Activated naive CD8-positive, alpha-beta T cell treated with anti-CD3 and anti-CD28 coated beads, Interleukin-2, amount 10 ng/mL, durations not matched to agents 7 days and 5 days (primary cell): ENCODE measurements at places on chromosomes 1 and 21. TPM values are rescaled to one million over a fixed set of nuclear protein-coding genes. Genes with fewer than 3 reads are reported as not detected.

- H3K27ac ChIP-seq, result no peak overlapping the region
- H3K4me3 ChIP-seq, result no peak overlapping the region
- no peaks in the 10 kb centered on the region for H3K27me3 ChIP-seq
Observed at GRCh38 chr1:179047636-179047997, 21.9 kb downstream of the FAM20B start.

DNA sequence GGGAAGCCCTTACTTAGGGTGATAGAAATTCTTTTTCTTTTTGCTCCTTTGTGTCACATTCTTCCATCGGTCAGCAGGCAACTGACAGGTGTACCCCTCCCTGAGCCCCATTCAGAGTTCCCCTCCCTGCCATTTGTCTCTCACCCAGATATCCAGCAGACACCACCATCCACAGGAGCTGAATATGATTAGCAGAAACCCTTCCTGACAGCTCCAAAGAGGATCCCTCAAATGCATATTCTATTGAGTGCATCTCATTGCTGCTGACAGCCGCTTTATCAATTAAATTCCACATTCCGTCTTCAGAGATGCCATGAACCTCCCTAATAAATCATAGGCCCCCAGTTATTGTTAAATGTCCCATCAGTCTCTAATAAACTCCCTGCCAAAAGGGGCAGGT lies 6.1 kb upstream of the DDX20 start:
- peaks cover 6% of the 10 kb centered on the region for H3K27me3 ChIP-seq
- H3K36me3 ChIP-seq, result no peaks in the 10 kb centered on the region
- no peak overlapping the region for H3K4me3 ChIP-seq

DNA sequence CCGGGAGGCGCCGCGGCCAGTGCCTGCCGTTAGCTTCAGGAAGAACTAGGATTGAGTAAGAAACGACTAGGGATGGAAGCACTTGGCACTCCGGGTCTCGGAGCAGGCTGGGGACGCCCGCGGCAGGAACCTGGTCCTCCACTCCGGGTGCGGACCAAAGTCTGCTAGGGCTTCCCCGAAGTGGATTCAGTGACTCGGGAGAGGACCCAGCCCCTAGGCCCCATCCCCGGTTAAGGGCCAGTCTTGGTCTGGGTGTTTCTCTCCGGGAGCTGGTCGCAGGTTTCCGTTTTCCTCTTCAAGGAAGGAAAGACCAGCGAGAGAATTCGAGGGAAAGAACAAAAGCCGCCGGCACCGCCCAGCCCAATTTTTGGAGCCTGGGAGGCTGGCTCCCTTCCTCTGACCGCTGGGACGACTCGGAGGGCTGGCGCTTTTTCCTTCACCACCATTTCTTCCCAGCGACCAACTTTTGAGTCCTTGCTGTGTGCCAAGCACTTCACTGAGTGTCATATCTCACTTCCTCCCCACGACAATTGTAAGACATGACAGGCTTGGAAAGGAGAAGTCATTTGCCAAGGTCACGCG lies 16.8 kb upstream of the STMN1 start:
- no peaks in the 10 kb centered on the region for H3K36me3 ChIP-seq
- peaks cover 42% of the 10 kb centered on the region for H3K27me3 ChIP-seq
- H3K4me1 ChIP-seq, result peaks cover 16% of the 10 kb centered on the region
- peak overlapping the region; percentile 86 for H3K4me3 ChIP-seq

- no peak overlapping the region for H3K4me3 ChIP-seq
- DNase-seq, result no peak
- no peaks in the 10 kb centered on the region for H3K27me3 ChIP-seq
- H3K27ac ChIP-seq, result no peak overlapping the region
- no peaks in the 10 kb centered on the region for H3K4me1 ChIP-seq
Observed at GRCh38 chr21:39601187-39601928, 11.4 kb upstream of the B3GALT5 start.

- H3K4me1 ChIP-seq, result peaks cover 22% of the 10 kb centered on the region
- DNase-seq, result no peak
- no peaks in the 10 kb centered on the region for H3K36me3 ChIP-seq
Observed at GRCh38 chr1:160726114-160726497, 12.9 kb upstream of the SLAMF7 start.

GRCh38 chr1:106344494-106344893 lies 712.0 kb upstream of the PRMT6 start:
- H3K4me3 ChIP-seq, result no peak overlapping the region
- H3K36me3 ChIP-seq, result no peaks in the 10 kb centered on the region
- H3K27ac ChIP-seq, result no peak overlapping the region
- DNase-seq, result no peak
- H3K27me3 ChIP-seq, result no peaks in the 10 kb centered on the region
- H3K4me1 ChIP-seq, result no peaks in the 10 kb centered on the region

- peaks cover 4% of the 10 kb centered on the region for H3K27me3 ChIP-seq
- no peaks in the 10 kb centered on the region for H3K36me3 ChIP-seq
- H3K4me1 ChIP-seq, result no peaks in the 10 kb centered on the region
Observed at GRCh38 chr21:25273959-25274358, 333.3 kb downstream of the MRPL39 start.

DNA sequence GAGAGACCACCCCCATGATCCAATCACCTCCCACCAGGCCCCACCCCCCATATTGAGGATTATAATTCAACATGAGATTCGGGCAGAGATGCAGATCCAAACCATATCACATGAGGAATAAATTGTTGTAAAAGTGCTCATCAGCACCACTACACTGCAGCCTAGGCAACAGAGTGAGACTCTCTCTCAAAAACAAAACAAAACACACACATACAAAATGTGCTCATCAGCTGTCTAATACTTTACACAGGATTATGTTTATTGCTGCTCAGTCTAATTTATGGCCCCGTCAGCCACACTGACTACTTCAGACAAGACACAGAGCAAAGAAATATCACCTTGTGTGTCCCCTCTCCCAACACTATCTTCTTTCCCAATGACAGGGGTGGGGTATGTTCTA lies 72.9 kb upstream of the PPM1J start:
- no peak overlapping the region for H3K4me3 ChIP-seq
- H3K4me1 ChIP-seq, result no peaks in the 10 kb centered on the region
- H3K36me3 ChIP-seq, result no peaks in the 10 kb centered on the region
- H3K27ac ChIP-seq, result no peak overlapping the region

GRCh38 chr1:214658785-214659184 lies 55.8 kb downstream of the CENPF start:
- no peak overlapping the region for H3K27ac ChIP-seq
- no peaks in the 10 kb centered on the region for H3K4me1 ChIP-seq
- H3K27me3 ChIP-seq, result no peaks in the 10 kb centered on the region
- peaks cover 59% of the 10 kb centered on the region for H3K36me3 ChIP-seq

- H3K4me3 ChIP-seq, result no peak overlapping the region
- no peak overlapping the region for H3K27ac ChIP-seq
- H3K36me3 ChIP-seq, result no peaks in the 10 kb centered on the region
- no peaks in the 10 kb centered on the region for H3K4me1 ChIP-seq
- H3K27me3 ChIP-seq, result peaks cover 4% of the 10 kb centered on the region
Observed at GRCh38 chr1:170705981-170706380, 42.0 kb downstream of the PRRX1 start.

DNA sequence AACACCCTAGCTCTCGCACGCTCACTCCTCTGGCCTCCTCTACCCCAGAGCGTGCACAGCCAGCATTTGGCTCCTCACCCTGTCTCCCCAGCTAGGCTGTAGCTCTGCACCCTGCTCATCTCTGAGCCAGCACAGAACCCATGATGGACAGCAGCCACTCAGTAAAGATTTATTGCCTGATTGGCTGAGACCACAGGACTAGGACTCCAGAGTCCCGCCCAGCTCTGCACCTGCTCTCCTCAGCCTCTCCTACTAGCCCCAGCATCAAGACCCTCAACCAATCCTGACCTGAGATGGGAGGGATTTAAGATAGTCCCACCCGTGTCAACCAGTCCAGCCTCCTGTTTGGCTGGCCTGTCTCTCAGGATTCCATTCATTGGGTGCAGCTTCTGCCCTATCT lies 9.3 kb downstream of the C1QB start:
- no peak overlapping the region for H3K4me3 ChIP-seq
- H3K27ac ChIP-seq, result no peak overlapping the region
- H3K36me3 ChIP-seq, result no peaks in the 10 kb centered on the region
- peaks cover 2% of the 10 kb centered on the region for H3K27me3 ChIP-seq
- DNase-seq, result no peak

GRCh38 chr1:183296782-183297181 lies 110.7 kb downstream of the LAMC2 start:
- peaks cover 3% of the 10 kb centered on the region for H3K27me3 ChIP-seq
- no peaks in the 10 kb centered on the region for H3K4me1 ChIP-seq
- H3K27ac ChIP-seq, result no peak overlapping the region
- no peak overlapping the region for H3K4me3 ChIP-seq
- no peak for DNase-seq

- H3K4me1 ChIP-seq, result peaks cover 7% of the 10 kb centered on the region
- H3K4me3 ChIP-seq, result no peak overlapping the region
- DNase-seq, result no peak
- H3K27ac ChIP-seq, result no peak overlapping the region
- H3K36me3 ChIP-seq, result no peaks in the 10 kb centered on the region
Observed at GRCh38 chr1:183993132-183993531, 44.4 kb downstream of the COLGALT2 start.

DNA sequence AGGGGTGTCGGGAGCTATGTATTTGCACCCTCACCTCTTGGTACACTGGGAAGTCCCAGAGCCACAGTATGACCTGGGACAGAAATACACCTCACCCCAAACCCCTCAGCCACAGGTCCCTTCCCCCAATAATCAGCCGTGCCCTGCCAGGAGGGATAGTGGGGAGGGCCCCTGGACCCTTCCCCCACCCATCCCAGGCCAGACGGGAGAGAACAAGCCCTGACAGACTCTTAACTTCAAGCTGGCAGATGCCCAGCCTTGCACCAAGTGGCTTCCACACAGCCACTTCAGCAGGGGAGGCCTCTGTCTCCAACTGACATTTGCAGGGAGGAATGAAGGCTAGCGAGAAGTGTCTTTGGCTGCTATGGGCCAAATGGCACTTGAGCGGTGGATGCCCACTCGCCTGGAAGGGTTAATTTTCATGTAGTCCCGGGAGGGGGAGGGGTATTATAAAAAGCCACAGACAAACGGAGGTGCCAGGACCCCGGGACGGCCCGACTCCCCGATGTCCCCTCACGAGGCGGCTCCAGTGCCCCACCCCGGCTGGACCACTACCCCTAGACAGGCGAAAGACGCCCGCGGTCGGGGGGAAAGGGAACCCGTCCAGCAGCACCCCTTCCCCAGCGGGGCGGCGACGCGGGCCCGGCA lies 495 bp downstream of the SYNC start:
- H3K36me3 ChIP-seq, result no peaks in the 10 kb centered on the region
- H3K4me3 ChIP-seq, result peak overlapping the region; percentile 13
- peaks cover 4% of the 10 kb centered on the region for H3K4me1 ChIP-seq
- H3K27me3 ChIP-seq, result peaks cover 42% of the 10 kb centered on the region

DNA sequence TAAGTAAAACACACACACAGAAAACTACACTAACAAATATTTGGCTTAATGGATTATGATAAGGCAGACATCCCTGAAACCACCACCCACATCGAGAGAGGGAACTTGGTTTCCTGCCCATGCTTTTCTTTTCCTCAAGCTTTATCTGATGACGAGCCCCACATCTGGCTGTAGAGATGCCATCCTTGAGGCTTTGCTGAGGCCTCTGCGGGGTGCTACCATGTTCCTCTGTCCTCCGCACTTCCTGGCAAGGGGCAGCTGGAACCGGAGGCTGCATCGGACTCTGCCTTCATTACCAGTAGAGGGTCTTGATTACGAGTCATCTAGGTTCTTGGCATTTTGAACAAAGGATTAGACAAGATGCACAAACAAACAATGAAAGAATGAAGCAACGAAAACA lies 21.7 kb upstream of the C1orf174 start:
- no peak overlapping the region for H3K4me3 ChIP-seq
- H3K27me3 ChIP-seq, result no peaks in the 10 kb centered on the region
- H3K4me1 ChIP-seq, result no peaks in the 10 kb centered on the region

GRCh38 chr1:159428536-159428935 lies 3.5 kb upstream of the OR10J4 start:
- H3K36me3 ChIP-seq, result no peaks in the 10 kb centered on the region
- H3K4me3 ChIP-seq, result no peak overlapping the region
- peaks cover 5% of the 10 kb centered on the region for H3K27me3 ChIP-seq
- no peak for DNase-seq
- H3K4me1 ChIP-seq, result no peaks in the 10 kb centered on the region
- H3K27ac ChIP-seq, result no peak overlapping the region

GRCh38 chr1:236945002-236945401 lies 59.2 kb downstream of the MT1HL1 start:
- no peak overlapping the region for H3K4me3 ChIP-seq
- no peaks in the 10 kb centered on the region for H3K36me3 ChIP-seq

GRCh38 chr21:36773117-36773516 lies 74.2 kb downstream of the SIM2 start:
- H3K4me1 ChIP-seq, result no peaks in the 10 kb centered on the region
- H3K27me3 ChIP-seq, result no peaks in the 10 kb centered on the region
- no peak overlapping the region for H3K27ac ChIP-seq
- DNase-seq, result no peak

- no peak for DNase-seq
- H3K36me3 ChIP-seq, result no peaks in the 10 kb centered on the region
- H3K27ac ChIP-seq, result no peak overlapping the region
Observed at GRCh38 chr1:101728029-101728428, 268.7 kb downstream of the OLFM3 start.

DNA sequence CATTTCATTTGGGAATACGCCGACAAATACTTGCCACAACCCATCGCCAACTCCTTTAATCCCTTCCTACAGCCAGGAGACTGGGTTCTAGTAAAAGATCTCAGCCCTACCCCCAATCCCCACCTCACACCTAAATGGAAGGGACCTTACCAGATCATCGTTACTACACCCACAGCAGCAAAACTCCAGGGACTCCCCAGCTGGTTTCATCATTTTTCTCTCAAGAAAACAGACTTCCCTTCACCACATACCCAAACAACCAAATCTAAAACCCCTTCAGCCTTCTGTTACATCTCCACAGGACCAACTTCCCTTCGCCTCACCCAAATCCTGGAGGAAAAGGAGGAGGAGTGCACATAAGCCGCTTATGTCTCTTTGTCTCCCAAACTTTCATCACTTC lies 23.7 kb upstream of the SLC2A5 start:
- H3K4me1 ChIP-seq, result no peaks in the 10 kb centered on the region
- H3K27ac ChIP-seq, result no peak overlapping the region
- DNase-seq, result no peak
- no peaks in the 10 kb centered on the region for H3K36me3 ChIP-seq
- no peak overlapping the region for H3K4me3 ChIP-seq

DNA sequence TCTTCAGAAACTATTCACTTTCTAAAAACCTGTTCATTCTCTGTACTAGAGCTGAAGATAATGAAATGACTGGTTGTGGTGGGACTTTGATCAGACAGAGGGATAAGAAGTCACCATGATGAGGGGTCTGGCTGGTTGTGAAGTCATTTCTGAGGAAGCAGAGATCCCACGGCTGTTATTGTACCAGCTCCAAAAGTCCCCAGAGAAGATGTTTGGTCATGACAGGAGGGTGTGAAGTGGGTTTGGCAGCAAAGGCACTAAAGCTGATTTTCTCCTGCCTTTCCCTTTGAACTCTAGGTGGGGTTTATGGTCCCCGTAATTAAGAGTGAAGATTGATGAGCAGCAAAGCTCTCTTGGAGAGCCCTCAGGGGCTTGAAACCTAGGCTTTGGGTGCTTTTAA lies 103.1 kb upstream of the CACHD1 start:
- DNase-seq, result no peak
- no peaks in the 10 kb centered on the region for H3K4me1 ChIP-seq

TMCO1 gene
- total RNA-seq, result 73.7 TPM

SIPA1L2 gene
- total RNA-seq, result 1.1 TPM

CD52 gene
- total RNA-seq, result 1,078 TPM

BSND gene
- not detected for total RNA-seq

KANK4 gene
- total RNA-seq, result not detected

USP25 gene
- 73.4 TPM for total RNA-seq

OR2L8 gene
- total RNA-seq, result not detected

MPL gene
- total RNA-seq, result not detected
